ENCODE measurements at places on chromosomes 3 and 15.

GRCh38 chr3:59601486-59601885, 551.7 kb upstream of the CFAP20DC start:
- no peak for DNase-seq

- DNase-seq: no peak
These were observed 308.4 kb downstream of the SHQ1 start for GRCh38 chr3:72539856-72540255.

DNA sequence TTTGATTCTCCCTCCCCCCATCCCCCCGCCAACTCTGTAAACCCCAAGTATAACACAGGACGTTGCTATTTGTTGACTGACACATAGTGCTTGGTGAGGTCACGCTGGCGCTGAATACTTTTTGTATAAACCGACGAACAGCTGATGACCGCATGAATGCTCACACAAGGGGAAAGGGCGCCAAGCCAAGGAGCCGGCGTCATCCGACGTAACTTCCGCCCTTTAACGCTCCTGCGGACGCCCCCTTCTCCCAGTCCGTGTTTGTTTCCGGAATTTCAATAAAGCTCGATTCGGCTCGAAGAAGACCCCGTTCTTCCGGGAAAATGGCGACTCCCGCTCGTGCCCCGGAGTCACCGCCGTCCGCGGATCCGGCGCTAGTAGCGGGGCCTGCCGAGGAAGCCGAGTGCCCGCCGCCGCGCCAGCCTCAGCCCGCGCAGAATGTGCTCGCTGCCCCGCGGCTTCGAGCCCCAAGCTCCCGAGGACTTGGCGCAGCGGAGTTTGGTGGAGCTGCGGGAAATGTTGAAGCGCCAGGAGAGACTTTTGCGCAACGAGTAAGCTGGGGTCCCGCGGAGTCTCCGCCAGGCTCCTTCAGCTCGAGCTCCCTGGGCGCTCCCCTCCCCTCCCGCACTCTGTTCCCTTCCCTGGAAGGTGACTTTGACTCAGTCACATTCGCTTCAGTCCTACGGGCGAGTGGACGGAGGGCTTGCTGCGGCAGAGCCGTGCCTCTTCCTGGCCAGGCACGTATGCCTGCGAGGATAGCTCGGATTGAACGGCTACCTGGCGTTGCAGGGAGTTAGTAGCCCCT, at the start of gene POLR2M:
Gene POLR2M, plus strand, starts transcription at position 310 of the 805 bp plus-strand sequence. Its CDS starts 129 bp downstream, at position 439.
- peak; percentile 98 for DNase-seq

DNA sequence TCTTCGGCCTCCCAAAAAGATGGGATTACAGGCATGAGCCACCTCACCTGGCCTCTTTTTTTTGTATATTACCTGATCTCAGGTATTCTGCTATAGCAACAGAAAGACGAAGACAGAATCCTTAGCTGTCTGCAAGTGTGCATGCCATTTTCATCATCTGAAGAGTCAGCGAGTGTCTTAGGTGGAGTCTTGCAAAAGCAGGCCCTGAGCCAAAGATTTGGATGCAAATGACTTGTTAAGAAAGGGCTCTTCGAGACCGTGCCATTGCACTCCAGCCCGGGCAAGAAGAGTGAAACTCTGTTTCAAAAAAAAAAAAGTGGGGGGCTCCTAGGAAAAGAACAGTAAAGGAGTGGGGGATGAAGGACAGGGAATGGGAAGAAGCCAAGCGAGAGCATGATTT, 10.2 kb upstream of the TRIM69 start:
- no peak for DNase-seq

- DNase-seq: peak; percentile 59
These were observed 314.8 kb upstream of the CTDSPL start for GRCh38 chr3:37546876-37547275.

DNA sequence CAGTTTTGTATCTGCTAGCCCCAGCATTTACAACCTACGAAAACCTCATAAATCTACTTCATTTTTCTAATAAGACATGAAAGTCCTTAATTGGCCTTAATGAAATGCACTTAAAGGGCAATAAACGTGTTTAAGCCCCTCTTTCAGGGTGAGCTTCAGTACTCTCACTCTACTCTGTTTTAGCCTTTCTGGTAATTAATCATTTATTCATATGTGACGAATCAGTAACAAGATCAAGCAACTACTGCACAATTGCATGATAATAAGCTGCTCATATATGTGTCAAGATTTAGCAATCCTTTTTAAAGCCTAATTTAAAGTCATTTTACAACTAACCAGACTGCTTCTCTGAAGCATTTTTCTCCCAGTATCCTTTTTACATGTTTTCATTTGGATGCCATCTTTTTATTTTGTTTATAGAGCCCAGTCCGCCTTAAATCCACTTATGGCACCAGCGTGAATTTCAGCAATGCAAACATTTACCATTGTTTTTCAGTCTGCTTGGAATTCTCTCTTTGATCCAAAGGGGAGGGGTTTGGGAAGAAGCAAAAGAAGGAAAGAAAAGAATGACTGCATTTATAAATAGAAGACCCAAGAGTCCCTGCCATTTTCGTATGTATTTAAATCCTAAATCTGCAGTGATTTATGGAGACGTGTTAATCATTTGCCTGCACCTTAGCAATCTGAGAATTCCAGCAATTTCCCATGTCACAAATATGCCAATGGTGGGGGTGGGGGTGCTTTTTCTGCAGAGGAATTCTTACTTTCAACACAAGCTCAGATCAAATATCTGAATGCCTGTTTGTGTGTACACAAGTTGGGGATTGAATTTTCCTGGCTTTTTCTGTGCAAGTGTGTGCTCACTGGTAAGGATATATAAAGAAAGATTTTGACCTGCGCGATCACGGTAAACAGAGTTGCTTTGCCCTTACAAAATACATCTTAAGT, 230.8 kb upstream of the TBC1D5 start:
- DNase-seq: no peak

GRCh38 chr15:25611603-25612002, 172.8 kb upstream of the UBE3A start:
- no peak for DNase-seq

- DNase-seq: no peak
These were observed 4.4 kb downstream of the UACA start for GRCh38 chr15:70758790-70759462.

- no peak for DNase-seq
These were observed 136.5 kb downstream of the PLCH1 start for GRCh38 chr3:155608228-155608920.

DNA sequence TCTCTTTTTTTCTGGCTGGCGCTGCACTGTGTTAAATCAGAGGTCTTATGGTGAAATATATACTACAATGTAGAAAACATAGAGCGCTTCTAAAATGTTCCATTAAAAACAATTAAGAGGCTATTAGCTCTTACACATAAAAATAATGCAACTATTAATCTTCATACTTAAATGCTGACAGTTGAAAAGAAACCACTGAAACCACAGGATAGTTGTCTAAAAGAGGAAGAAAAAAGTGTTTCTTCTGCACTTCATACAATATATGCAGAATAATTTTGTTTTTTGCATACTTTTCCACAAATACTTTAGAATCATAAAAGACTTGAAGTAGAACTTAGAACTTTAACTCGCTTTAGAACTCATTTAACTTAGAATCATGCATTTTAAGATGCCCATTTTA, 170.5 kb downstream of the PYDC2 start:
- DNase-seq: no peak

DNA sequence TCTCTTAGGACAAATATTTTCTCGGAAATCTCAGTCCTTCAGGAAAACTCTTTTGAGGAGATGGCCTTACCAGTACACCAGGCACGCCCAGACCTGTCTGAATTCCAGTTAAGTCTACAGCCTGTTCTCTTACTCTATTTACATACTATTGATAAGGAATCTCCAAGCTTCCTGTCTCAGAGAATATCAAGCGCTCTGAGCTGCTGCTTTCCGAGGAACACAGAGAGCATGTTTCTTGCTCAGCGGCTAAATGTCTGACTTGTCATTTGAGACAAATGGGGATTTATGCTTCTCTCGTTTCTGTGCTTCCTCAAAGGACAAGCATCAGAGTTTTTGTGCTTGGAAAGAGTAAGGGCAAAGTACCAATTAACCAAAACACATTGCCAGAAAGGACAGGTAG, 112.4 kb upstream of the CCDC54 start:
- no peak for DNase-seq

GRCh38 chr15:35130245-35130644, 45.1 kb upstream of the NANOGP8 start:
- no peak for DNase-seq

DNA sequence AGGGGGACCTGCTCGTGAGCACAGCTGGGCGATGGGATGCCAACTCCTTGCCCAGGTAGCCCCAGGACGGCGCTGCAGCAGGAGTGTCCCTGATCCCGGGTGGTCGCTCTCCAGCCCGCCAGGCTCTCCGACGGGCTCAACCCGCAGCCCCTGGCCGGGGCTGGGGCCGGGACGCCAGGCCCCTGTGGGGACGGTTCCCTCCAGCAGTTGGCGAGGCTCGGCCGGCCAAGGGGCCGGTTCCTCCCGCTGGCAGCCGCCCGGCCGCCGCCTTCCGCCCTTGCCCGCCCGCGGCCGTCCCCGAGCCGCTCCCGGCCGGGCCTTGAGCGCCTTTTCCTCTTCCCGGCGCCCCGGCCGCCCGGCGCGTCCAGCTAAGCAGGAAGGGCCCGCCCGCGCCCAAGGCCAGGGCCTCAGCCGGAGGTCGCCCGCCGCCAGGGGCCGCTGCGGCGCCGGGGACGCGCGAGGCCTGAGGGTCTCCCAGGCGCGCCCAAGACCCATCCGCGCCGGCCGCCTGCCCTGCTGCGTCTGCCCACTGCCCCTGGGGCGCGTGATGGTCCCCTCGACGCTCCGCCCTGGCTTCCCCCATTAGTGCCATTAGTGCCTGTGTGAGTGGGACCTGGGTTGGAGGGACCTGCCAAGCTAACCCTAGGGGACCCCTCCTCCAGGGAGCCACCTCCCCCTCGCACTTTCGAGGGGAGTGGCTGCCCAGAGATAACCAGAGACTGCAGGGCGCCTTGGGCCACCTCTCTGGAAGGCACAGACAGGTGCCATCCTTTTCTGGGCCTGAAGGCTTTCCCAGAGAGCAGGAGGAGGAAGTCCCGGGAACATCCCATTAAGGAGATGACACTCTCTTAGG, 106.4 kb downstream of the FBLN2 start:
- no peak for DNase-seq

GRCh38 chr3:23175341-23176083, 27.6 kb upstream of the UBE2E2 start:
- DNase-seq: no peak

DNA sequence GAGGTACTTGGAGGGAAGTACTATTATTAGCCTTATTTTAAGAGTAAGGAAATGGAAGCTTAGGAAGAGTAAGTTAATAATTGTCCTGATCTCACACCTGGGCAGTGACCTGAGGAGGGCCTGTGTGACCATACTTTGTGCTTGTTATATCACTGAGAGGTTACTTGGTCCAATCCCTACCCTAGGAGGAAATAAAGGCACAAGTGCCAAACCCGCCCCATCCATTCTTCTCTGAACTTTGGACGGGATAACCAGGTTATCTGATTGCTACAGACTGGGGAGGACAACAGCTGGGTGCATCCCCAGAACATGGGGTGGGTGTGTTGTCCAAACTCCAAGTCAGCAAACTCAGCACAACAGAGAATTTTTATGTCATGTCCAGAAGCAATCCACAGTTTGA, 77.7 kb upstream of the NR2E3 start:
- no peak for DNase-seq

DNA sequence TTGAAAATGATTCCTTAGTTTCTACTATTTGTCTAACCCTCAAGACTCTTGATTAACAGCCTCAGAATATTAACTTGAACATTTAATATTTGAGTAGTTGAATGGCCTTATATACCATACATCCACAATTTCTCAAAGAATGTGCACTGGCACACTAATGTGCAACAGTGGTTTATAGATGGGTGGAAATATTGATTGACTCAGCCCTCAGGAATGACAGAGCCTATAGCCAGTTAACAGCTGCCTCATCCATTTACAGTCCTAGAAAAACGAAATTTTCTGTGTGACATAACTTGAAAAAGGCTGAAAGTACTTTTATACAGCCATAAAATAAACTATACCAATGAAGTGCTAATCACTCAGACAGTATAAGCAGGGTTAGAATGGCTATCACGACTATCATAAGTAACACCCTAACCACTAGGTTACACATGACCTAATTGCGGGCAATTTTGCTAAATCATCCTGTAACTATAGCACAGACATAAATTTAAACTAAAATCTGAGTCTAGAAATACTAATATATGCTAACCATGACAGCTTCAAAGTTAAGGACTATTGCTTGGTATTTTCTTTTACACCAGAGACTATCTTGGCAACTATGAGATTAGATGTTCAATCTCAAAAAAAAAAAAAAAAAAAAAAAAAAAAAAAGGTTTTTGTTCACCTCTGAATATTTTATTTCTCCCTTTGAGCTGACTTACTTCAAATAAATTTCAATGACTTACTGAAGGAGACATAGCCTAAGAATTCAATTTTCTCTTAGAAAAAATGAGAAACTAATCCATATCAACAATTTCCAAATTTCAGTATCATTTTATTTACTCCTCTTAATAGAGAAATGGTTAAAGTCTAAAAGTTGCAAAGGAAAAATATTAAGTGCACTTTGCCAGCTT, 9.3 kb downstream of the SECISBP2L start:
- no peak for DNase-seq

GRCh38 chr3:17494117-17494809, 248.2 kb downstream of the TBC1D5 start:
- peak; percentile 34 for DNase-seq

DNA sequence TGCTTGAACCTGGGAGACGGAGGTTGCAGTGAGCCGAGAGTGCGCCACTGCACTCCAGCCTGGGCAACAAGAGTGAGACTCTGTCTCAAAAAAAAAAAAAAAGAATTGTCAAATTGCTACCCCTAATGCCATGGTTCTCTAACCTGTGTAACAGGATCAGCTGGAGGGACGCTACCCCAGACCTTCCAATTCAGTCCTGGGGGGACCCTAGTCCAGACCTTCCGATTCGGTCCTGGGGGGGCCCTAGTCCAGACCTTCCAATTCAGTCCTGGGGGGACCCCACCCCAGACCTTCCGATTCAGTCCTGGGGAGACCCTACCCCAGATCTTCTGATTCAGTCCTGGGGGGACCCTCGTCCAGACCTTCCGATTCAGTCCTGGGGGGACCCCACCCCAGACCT, 29.8 kb upstream of the MUC20 start:
- DNase-seq: no peak

DNA sequence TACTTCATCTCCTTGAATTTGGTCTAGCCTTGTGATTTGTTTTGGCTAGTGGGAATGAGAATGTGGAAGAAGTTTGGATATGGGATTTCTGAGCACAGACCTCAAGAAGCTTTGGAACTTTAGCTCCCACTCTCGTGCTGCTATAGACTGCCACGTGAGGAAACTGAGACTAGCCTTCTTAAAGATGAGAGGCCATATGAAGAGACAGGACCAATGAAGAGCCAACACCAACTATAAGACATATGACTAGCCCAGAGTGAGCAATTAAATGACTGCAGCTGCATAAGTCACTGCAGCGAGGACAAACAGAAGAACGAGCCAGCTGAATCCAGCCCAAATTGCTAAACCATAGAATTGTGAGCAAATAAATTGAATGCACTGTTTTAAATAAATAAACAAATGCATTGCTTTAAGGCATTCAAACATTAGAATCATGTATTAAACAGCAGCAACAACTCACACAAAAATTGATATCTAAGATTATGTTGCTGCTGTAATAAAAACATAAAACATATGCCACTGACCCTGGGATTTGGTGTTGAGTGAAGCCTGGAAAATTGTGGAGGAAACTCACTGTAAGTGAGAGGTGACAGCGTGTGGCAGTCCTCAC, 15.7 kb upstream of the CNTN4 start:
- DNase-seq: no peak

GRCh38 chr3:181712553-181713279, 991 bp downstream of the SOX2 start:
- DNase-seq: no peak

GRCh38 chr3:129548104-129548965, 5.4 kb downstream of the H1-8 start:
- no peak for DNase-seq
